ENCODE measurements at places on chromosomes 6 and 20.

DNA sequence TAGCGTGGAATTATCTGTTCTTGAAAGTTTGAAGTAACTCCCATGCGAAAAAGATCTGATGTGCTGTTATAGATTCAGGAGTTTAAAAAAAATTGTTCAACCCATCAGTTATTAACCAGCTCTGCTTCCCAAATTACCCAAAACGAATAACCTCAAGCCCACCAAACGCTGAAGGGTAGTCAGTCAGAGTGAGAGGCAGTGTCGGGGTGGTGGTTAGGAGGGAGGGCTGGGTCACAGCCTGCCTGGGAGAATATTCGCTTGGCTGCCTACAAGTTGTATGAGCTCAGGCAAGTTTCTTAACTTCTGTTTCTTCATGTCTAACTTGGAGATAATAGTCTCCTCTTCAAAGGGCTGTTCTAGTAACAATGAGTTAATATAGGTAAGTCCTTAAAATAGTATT, 114.6 kb downstream of the JPH2 start:
- DNase-seq = no peak

DNA sequence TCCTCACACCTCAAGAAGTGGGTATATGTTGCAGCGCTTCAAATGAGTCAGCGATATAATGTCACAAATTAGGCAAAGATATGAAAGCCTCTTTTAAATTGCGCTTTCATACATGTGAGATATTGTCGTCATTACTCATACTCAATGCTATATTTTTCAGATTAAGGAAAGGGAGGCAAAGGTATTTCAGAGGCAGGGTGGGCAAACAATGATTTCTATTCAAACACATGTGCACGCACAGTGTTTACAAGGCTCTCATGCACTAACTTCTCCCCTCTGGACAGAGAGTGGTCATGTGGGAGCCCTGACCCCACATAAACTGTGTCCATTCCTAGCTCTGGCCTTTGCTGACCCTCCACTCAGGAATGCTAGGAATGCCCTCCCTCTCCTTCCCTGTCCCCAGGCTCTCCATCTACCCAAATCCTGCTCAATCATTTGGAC, 112.1 kb upstream of the TMEM170B start:
- DNase-seq = no peak

GRCh38 chr6:104134876-104135275, 724.8 kb downstream of the HACE1 start:
- DNase-seq = no peak

GRCh38 chr20:12965212-12965869, 43.4 kb upstream of the SPTLC3 start:
- no peak for DNase-seq

GRCh38 chr6:149052350-149053106, 265.0 kb upstream of the TAB2 start:
- no peak for DNase-seq

- DNase-seq = no peak
These were observed 21.9 kb upstream of the RAB22A start for GRCh38 chr20:58287638-58288037.

DNA sequence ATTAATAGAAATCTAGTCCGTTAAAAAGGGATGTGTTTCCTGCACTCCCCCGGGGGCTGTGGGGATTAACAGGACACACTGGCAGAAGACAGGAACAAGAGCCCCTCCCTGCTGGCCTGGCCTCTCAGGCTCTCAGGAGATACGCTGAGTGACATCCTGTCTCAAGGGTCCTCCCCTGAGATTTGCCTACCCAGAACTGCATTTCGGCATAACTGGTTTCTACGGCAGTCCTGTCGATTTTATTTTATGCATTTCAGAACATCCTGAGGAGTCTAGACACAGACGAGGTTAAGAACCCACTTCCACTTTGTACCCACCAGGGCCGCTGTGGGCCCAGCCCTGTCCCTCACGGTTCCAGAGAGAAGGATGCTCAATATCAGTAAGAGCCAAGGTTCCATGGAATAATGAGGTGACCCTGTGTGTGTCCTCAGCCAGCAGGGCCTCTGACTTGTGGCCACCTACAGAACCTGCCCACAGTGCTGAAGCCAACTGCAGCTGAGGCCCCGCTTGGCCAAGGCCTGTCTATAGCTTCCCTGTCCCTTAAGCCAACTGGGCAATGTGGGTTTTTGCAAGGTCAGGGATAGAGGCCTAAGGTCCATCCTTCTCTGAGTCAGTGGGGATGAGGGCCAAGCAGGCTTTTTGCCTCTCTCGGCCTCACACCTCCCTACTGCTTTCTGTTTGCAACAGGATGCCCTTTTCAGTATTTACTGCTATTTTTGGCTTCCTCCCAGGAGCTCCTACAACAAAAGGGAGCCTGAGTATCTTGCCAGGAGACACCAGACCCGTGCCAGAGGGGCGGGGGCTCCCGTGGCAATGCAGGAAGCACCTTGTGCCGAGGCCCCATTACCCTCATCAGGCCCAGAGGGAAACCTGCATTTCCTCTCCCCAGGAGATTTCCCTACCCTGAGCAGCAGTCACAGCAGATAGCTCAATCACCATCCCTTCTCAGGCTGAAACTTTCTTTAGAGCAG, 14.7 kb downstream of the UQCC2 start:
- no peak for DNase-seq

GRCh38 chr20:15616626-15617025, 956.6 kb downstream of the KIF16B start:
- DNase-seq = no peak

- no peak for DNase-seq
These were observed 9.8 kb upstream of the POM121L2 start for GRCh38 chr6:27321901-27322300.

GRCh38 chr20:19259141-19259591, 46.7 kb downstream of the SLC24A3 start:
- no peak for DNase-seq

DNA sequence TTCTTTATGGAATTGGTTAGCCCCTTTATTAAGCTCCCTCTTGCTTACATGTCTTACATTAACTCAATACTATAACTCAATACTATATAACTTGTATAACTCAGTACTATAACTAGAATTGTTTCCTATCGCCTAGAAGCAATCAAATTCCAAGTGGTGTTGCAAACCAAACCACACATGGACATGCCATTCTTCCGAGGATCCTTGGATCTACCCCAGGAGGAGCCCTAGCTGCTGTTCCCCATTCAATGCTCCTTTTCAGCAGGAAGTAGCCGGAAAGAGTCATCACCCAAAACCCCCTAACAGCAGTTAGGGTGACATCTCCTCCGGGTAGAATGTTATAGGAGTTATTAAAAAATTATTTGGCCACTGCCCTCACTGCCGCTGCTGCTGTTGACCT, 40.5 kb downstream of the PLN start:
- no peak for DNase-seq

GRCh38 chr6:54892831-54893230, 46.3 kb downstream of the FAM83B start:
- DNase-seq = no peak

Measured in renal pelvis (tissue), 12 donors.